ENCODE measurements at places on chromosomes 11 and 22.

- DNase-seq: no peak
Measured at GRCh38 chr11:105224482-105225253, 85.1 kb upstream of the CARD18 start.

DNA sequence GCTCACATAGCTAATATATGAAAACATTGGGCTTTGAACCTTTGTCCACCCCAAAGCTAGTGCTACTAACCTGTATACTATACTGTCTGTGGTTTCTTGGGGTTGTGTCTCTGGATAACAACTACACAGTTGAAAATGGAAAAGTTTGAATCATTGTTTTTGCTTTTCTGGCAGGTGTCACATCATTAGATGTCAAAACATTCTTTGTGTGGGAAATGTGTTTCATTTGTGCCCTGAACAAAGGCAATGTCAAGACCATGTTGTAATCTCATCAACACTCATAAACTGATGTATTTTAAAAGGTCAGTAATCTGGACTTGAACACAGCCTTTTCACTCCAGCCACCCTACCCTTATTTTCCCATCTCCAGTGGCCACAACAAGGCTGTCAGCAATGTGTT is 16.5 kb downstream of the SYT13 start:
- no peak for DNase-seq

- DNase-seq: no peak
Measured at GRCh38 chr11:15737320-15737719, 619.0 kb downstream of the SOX6 start.

GRCh38 chr11:23473782-23474181 is 613.5 kb upstream of the CCDC179 start:
- no peak for DNase-seq

DNA sequence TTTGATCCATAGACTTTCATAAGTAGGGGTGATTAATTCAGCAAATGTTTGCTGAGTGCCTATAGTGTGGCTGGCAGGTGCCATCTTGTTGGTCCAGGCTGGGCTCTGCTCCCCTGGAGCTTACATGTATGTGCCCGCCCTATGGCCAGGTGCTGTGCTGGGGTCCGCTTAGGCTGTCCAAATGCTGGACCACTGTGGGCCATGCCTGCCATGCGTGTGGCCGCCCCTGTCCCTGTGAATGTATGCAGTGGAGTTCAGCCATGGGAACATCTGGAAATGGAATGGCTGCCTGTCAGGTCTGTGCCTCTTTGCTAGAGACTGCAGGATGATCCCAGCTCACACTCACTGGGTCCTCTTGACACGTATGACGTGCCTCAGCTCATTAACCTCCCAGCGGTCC is 594.6 kb downstream of the TBC1D22A start:
- no peak for DNase-seq

DNA sequence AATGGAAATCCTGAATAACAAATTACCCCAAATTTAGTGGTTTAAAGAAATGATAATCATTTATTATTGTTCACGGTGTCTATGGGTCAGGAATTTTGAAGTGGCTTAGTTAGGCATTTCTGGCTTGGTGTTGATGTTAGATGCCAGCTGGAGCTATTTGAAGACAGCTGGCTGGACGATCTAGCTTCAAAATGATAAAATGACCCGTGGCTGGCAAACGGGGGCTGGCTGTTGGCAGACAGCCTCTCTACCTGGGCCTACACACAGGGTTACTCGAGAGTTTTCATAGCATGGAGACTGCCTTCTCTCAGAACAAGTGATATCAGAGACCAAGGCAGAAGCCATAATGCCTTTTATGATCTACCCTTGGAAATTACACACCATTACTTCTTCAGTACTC is 285.2 kb downstream of the METTL15 start:
- no peak for DNase-seq

GRCh38 chr11:117851106-117851505 is 25.4 kb downstream of the FXYD6 start:
- no peak for DNase-seq

- DNase-seq: no peak
Measured at GRCh38 chr11:70568814-70569617, 170.7 kb downstream of the CTTN start.

- no peak for DNase-seq
Measured at GRCh38 chr11:93490996-93491618, 52.1 kb downstream of the SMCO4 start.

DNA sequence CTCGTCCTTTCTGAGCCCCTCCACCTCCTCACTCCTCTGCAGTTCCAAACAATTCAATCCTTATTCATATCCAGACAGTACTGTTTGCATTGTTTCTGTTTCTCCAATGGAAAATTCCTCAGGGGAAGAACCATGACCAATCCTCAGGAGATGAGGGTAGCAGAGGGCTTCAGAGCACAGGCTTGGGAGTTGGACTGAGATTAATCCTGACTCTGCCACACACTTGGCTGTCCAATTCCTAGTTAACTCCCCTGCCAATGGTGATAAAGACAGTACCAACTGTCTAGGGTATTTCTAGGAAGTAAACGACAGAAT is 58.0 kb downstream of the MICAL3 start:
- no peak for DNase-seq

DNA sequence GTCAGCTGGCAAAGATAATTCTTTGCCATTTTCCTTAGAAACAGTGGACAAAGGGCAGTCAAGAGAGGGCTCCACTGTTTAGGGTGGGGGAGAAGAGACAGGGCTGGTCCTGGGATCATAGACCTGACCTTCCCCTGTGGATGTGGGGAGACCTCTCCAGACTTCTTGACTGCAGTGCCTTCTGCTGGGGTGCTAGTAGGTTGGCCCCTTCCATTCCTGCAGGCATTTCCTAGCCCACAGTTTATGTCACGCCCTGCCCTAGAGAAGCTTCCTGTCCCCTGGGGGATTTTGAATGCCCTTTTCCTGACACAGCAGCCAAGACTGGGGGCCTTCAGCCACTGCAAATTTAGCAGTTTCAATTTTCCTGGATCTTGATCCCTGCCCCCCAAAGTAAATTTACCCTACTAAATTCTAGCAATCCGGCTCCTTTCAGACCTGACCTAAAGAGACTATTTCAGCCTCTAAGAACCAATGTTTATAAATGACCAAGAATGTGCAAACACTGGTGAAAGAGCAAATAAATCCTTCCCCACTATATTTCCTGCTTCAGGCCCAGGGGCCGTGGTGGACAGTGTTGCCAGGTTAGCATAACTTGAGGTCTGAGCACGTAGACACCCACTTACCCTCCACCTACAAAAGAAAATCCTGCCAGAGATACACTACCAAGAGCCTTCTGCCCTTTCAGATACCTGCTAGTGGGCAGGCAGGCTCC is 58.4 kb downstream of the PPFIBP2 start:
- no peak for DNase-seq

- no peak for DNase-seq
Measured at GRCh38 chr11:132022733-132023478, 652.5 kb downstream of the NTM start.

DNA sequence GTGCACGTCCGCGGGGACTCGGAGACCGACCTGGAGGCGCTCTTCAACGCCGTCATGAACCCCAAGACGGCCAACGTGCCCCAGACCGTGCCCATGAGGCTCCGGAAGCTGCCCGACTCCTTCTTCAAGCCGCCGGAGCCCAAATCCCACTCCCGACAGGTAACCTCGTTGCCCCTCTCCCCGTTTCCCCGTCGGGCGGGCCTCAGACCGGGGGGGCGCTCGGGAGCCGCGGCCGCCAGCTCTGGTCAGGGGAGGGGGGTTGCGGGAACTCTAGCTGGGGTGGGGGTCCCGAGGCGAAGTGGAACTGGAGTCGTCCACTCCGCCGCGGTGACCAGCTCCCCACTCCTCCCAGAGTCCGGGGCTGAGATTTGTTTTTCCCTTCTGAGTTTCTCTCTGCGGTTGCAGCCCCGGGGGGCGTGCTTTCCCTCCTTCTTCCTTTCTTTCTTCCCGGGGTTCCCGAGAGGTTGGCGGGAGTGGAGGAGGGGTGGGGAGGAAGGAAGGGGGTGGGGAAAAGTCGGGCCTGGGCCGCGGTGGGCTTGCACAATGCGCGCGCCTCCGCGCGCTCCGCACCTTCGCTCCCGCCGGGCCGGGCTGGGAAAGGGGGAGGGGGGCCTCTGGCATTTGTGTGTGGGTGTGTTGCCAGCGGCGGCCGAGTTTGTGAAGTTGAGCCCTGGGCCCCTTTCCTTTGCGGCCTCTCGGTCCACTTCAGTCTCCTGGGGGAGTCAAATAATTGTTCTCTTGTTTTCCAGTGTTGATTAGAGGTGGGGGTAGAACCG is 952 bp downstream of the YAP1 start:
- no peak for DNase-seq

DNA sequence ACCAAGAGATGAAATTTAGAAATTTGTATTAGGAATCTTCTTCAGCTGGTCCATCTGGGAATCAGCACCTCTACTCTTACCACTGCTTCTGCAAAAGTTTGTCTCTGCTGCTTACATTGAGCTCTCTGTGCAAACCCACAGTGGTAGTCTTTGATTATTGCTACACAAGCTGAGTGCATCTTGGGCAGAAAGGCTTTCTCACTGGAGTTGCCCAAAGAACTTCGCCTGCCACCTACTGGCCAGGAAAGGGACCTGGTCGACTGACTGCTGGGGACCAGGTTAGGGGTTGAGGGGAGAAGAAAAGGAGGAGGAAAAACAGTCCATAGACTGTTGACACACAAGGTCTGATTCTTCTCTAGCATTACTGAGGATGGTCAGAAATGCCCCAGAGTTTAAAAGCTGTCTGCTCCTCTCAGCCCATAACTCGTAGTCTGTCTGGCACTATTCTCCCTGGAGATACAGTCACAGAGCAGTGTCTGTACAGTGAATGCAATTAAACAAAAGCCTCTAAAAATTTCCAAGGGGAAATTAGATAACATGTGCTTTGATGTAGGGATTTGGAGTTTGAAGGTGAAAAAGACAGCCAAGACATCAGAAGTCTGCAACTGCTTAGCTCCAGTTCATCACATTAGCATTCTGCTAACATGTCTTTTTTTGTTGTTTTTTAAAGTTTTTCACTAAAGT is 215.0 kb upstream of the CTSC start:
- peak; percentile 64 for DNase-seq

DNA sequence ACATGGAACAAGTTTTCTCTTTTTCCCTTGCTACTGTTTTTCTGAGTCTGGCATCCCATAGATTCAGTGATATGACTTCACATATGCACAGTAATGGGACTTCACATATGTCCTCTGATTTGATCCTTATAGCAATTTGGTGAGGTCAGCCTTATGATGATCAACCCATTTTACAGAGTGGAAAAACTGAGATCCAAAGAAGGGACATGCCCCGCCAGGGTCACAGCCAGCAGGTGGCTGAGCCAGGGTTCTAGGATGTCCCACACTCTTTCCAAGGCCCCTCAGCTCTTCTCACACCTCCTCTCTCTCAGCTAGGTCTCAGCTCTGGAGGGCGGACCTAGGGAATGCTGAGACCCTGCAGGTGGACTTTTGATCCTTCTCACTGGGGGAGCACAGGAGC is 44.3 kb upstream of the CD82 start:
- no peak for DNase-seq

- DNase-seq: no peak
Measured at GRCh38 chr11:71525938-71526495, 1.1 kb upstream of the KRTAP5-7 start.

DNA sequence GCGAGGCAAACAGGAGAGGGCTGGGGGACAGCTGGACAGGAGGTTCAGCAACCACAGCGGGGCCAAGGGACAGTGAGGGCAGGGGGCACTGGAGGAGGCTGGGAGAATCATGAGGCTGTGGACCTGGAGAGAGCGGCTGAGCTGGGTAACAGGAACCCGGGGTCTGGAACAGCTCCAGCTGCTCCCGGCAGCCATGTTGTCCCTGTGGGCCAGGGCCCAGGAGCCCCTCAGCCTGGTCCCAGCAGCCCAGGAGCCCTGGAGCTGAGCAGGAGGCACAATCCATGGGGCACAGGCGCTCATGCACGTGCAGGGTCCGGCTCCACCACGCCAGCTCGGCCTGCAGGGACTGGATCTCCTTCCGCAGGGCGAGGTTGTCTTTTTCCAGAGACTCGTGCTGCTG is 7.4 kb downstream of the BATF2 start:
- no peak for DNase-seq

DNA sequence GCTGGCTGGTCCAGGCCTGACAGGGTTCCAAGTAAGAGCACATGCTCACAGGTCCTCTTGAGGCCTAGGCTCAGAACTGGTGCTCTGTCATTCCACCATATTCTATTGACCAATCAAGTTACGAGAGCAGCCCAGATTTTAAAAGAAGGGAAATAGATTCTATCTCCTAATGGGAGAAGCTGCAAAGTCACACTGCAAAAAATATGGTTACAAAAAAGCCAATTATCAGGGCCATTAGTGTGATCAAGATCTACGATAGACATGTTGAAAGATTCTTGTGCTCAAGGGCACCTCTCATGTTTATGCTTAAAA is 96.1 kb downstream of the CD44 start:
- no peak for DNase-seq

- DNase-seq: no peak
Measured at GRCh38 chr22:40855071-40855978, 1.1 kb downstream of the ST13 start.

- DNase-seq: no peak
Measured at GRCh38 chr11:34432822-34433221, 5.9 kb upstream of the CAT start.

DNA sequence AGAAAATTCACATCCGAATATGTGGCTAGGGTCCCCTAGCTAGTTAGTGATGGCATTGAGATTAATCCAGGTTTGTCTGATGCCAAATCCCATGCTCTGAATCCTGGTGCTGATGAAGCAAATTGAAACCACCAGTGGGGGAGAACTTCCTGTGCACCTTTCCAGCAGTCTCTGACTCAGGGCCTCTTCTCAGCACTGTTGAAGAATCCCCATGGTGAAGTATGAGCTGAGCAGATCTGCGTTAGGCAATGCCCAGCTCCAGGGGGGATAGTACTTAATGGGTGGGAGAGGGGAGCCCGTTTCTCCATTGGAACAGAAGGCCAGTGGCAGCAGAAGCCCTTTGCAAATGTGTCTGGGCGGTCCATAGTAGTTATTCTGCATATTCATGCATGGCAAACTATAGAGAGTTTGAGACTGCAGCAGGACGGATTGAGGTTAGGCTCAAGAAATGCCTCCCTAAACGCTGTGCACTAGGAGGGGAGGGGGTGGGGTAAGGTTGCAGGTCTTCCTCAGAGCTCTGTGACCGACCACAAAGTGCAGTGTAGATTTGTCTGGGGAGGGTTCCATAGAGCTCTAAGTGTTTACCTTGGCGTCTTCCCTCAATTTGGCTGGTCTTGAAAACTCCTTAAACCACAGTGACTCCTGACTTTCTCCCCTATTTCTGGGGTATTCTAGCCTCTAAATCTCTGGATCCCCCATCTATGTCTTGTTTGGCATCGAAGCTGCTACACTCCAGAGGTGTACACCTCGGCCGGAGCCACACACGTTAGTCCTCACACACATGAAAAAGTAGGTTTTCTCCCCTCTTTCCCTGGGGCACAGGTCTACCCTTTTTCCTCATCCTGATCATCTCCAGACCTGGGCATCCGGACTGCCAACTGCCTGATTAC is 4.8 kb downstream of the POU2F3 start:
- DNase-seq: no peak
